Jurkat, Clone E6-1 (cell line): ENCODE measurements at places on chromosomes 4 and X.

GRCh38 chr4:123438031-123438430 lies 41.4 kb downstream of the SPRY1 start:
- DNase-seq, result no peak

- DNase-seq, result no peak
Measured at GRCh38 chr4:151709587-151709986, 51.2 kb downstream of the GATB start.

GRCh38 chrX:106437407-106437806 lies 174.4 kb upstream of the RADX start:
- DNase-seq, result no peak

- no peak for DNase-seq
Measured at GRCh38 chr4:112766422-112766821, 129.5 kb downstream of the LARP7 start.

DNA sequence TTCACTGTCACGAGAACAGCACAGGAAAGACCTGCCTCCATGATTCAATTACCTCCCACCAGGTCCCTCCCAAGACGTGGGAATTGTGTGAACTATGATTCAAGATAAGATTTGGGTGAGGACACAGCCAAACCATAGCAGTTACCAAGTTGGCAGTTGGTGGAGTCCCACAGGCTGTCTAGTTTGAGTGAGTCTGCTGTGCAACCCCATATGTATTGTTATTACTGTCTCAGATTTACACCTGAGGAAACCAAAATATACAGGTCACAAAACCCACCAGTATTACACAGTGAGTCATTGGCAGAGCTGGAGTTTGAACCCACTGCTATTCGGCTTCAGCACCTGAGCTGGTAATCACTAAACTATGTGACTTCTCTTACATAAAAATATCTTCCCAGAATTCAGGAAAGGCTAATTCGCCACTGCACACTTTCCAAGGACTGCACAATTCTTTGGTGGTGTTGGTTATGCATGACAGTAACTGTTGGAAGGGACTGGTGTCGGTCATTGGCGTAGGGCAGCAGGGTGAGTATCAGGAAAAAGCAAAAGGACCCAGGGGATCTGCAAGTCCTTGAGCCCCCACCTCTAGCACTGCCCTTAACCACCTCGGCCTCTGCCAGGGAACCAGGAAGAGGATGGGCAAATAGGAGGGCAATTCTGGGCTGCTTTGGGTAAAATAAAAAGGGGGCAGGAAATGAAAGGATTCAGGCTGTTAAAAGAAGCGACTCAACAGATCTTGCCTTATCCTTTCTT lies 110.1 kb downstream of the USP46 start:
- no peak for DNase-seq

GRCh38 chr4:145956288-145956890 lies 17.8 kb upstream of the ZNF827 start:
- no peak for DNase-seq

GRCh38 chrX:46444011-46444410 lies 101.2 kb downstream of the ZNF674 start:
- DNase-seq, result no peak

DNA sequence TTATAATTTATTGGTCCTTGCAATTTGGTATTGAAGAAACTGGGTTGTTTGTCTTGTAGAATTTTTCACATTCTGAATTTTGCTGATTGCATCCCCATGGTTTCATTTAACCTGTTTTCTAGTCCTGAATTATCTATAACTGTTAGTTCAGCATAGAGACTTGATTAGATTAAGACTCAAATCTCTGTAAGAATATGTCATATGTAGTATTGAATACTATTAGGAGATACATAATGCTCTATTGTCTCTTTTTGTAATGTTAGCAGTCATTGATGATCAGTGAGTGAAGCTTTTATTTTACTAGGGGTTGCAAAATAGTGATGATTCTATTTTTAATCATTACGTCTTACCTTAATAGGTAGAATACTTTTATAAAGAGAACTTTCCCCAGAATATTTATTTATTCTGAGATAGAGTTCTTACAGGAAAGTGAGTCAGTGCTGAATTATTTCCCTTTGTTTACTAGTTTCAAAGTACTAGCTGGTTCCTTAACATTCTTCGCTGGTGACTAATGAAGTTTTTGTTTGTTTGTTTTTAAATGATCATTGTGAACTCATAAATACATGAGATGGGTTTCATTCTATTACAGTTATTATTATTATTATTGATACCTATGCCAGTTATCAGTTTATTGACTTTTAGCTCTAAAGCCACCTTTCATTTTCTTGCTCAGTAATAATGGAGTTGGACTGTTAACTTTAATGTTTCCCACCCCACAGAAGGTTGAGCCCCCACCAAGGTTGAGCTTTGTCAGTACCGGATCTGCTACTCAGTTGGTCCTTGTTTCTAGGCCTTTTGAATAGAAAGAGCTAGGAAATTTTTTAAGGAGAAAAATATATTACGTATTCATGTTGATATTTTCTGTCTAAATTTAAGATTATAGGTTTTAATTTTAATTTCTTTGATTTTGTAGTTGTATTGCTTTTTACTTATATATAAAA lies 102.3 kb downstream of the LARP1B start:
- no peak for DNase-seq

DNA sequence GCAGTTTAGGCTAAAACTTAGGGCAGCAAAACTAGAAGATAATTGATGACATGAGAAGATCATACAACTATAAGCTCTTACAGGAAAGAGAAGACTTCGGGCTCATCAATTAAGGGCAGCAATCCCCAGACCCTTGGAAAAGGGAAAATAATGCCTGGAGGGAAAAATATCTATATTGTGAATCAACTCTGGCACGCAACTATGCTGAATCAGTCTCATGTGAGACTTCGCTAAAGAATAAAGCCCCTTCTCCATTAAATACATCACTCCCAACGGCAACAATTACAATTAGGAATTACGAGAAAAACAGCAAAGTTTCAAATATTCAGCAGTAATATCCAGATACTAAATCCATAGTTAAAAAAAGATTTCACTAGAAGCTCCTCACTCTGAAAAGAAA lies 2016.8 kb upstream of the IGFBP7 start:
- DNase-seq, result no peak

DNA sequence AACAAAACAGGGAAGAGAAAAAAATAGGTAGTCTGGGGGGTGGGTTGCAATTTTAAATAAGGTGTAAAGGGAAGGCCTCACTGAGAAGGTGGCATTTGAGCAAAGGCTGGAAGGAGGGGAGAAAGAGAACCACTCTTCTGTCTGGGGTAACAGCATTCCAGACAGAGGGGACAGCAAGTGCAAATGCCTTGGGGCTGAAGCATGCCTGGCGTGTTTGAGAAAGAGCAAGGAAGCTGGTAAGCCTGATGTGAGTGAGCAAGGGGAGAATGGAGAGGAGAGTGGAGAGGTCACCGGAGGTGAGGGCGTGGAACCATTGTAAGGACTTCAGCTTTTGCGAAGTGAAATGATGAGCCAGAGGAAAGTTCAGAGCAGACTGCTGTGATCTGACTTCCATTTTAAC lies 19.7 kb upstream of the DOCK11 start:
- DNase-seq, result no peak

DNA sequence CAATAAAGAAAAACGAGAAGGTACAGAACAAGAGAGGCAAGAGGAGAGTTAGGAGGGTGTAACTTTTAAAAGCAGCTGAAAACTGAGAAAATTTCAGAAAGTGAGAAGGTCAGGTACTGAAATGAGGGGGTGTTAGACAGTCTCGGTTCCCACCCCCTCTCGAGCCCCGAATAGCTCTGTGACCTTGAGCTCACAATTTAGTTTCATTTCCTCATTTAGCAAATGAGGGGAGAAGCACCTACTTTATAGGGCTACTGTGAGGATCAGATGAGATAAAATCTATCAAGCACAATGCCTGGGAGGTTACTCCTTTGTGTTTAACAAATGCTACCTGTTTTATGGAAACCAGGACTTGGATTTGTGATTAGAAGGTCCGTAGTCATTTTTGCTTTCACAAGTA lies 4.9 kb downstream of the UGT8 start:
- no peak for DNase-seq

DNA sequence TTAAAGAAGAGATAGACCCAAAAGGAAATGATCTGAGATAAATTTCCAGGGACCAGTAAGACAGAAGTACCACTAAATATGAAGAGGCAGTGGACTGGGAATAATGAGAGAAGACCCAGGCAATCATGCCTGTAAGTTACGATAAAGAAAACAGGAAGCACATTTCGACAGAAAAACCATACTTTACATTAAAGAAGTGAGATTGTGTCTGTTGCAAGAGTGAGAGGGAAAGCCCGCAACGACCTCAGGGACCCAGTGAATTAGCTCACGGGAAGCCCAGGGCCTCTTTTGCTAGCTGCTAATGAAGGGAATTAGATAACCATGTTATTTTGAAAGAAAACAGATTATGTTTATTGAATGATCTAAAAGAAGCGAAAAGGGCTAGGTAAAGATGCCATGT lies 28.9 kb upstream of the ACSL1 start:
- DNase-seq, result peak; percentile 59

DNA sequence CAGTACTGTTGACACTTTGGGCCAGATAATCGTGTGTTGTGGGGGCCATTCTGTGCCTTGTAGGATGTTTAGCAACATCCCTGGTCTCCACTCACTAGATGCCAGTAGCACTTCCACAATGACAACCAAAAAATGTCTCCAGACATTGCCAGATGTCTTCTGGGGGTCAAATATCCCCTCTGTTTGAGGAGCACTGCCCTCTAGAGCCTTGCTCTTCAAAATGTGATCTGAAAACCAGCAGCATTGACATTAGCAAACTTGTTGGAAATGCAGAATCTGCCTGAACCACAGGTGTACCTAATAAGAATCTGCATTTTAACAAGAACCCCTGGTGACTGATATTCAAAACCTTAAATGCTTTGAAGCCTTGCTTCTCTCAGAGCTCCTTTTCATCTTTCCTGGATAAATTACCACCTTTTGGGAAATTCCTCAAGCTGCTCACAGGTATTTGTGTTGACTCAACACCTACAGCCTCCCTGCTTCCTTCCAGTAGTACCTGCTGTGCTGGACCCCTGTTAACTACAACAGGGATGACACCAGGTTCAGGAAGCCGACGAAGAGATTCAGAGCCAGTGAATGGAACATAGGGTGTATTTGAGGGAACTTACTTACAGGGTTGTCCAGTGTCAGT lies 459.0 kb upstream of the NR3C2 start:
- DNase-seq, result no peak

GRCh38 chr4:73723023-73723422 lies 17.3 kb upstream of the CXCL8 start:
- DNase-seq, result no peak
